ENCODE measurements at places on chromosomes 2 and 18.

GRCh38 chr2:16442971-16443370 is 222.7 kb downstream of the CYRIA start:
- no peak for DNase-seq

GRCh38 chr2:96391153-96391827 is 55.7 kb downstream of the NCAPH start:
- DNase-seq, result no peak

DNA sequence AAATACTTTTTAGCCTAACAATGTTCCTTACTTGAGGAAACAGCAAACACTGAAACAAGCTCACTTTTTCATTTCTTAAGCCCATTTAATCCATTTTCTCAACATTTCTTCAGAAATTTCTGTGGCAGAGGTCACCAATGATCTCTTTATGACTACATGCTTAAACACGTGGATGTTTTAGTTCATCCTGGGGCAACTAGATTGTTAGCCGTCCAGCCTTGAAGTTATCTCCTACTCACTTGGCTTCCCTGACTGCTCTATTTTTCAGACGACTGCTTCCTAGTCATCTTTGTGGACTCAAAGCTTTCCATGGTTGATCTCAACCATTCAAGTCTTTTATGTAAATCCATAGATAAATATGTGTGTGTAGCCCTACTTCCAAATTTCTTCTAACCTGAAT is 24.1 kb downstream of the CD302 start:
- no peak for DNase-seq

GRCh38 chr2:235493402-235493774 is 455 bp upstream of the AGAP1 start:
- no peak for DNase-seq

DNA sequence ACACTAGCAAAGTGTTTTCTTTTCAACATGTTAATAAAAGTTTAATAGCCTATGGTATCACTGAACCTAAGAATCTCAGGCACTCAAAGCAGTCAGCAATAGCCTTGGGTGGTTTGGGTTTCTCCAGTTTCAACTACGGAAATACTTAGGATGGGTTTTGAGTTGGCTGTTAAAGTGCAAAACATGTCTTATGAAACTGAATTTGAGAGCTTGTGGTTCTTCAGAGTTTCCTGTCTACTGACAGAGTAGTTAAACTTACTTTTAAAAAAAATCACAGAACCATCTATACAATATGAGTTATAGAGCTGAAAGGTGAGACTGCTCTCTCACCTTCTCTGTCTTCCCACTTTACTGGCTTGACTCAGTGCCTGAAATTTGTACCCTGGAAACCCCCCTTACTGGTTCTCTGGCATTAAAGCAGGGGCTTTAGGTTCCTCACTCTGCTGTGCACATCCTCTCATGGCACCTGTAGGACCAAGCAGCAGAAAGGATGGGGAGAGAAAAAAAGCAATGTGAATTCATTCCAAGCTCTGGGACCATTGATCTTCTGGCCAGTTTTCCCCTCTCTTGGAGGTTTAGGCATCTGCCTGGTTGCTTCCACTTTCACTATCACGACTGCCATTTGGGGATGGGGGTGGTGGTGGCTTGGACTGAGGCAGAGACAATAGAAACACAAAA is 18.1 kb downstream of the CCDC141 start:
- peak; percentile 80 for DNase-seq

DNA sequence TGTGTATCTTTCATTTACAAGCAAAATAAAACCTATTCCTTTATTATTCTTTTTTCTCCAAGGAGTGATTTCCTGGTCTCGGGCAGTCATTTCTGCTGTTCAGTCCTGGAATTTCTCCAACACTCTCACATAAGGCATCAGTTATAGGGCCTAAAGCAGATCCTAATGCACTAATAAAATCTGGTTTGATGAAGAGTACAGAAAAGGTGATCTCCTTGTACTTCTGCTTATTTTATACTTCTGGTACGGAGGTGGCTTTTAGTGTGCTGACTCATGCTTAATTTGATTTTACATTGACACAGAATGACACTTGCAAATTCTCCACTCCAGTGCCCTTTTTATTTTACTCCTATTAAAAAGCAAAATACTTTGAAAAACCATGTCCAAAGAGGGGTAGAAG is 157.4 kb downstream of the DOK6 start:
- DNase-seq, result no peak

- no peak for DNase-seq
These were observed 8.9 kb downstream of the COX5B start for GRCh38 chr2:97654791-97655190.

DNA sequence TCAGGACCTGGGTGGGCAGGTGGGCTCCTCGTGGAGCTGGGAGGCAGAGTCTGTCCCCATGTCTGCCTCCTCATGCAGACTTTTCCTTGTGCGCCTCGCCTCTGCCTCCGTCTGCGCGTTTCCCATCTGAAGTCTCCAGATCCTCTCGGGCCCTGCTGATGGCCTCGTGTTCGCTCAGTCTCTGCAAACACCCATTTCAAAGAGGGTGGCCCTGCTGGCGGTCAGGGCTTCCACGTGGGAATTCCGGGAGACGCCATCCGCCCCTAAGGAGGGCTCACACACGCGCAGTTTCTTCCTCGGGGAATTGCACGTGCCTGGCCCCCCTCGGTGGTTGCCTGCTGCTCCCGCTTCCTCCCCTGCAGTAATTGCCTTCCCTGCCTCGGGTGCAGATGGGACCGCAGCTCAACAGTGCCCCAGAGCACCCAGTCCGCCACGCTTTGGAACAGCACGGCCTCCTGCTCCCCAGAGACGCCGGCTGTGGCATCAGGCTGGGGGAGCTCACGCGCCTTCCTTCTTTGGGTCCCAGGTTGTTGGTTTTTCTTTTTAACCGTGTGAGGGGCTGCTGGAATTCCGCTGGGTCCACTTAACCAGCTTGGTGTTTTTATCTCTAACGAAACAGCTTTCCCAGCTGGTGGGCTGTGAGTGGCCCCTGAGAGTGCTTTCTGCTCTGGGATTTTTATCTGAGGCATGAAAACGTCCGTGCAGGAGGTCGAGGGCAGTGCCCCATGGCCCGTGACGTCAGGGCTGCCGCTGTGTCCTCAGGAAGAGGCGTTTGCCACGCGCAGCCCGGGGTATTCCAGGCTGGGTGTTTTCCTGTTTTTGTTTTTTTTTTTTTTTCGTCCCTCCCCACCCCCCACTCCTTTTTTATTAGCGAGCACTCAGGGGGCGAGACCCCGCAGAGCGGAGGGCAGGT is 16.1 kb downstream of the NFATC1 start:
- no peak for DNase-seq

DNA sequence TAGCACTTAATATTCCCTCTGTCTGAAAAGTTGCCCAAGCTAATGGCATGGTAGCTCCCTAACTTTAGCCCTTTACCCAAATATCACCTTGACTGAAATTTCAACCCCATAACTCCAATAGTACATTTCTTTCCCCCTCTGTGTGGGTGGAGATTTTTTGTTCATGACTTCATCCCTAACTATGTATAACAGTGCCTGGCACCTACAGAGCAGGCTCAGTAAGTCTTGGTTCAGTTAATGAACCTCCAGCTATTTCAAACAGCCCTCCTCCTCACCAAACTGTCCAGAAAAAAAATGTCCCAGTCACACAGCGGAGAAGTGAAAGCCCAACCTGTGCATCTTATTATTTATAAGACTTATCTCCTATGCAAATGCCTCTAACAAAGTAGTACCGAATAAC is 18.6 kb downstream of the BUB1 start:
- peak; percentile 46 for DNase-seq

DNA sequence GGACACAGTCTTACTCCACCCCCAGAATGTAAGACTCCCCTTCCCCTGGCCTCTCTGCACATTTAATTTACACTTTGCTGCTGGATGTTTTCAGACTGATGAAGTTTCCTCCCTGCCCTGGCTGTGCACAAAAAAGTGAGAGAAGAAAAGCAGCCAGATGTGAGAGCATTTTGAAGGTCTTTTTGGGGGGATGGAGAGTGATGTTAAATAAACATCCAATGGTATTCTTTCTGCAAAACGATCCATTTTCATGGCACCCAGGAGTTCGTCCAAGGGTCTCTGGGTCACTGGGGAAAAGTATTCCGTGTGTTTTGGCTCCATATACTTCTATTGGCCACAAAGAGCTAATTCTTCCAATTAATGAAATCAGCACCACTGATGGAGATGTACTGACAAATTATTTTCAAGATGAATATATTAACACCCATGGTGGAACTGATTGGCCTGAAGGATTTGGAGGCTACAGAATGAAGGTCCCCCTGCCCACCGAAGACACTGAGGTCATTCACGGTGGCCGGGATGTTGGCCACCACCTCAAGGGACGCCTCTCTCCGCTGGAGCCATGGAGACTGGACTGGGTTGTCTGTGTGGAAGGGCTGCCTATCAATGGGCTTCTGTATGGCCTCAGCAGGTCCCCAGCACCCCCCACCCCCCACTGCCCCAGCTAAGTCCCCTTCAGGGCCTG is 107.6 kb upstream of the PKDCC start:
- DNase-seq, result no peak

DNA sequence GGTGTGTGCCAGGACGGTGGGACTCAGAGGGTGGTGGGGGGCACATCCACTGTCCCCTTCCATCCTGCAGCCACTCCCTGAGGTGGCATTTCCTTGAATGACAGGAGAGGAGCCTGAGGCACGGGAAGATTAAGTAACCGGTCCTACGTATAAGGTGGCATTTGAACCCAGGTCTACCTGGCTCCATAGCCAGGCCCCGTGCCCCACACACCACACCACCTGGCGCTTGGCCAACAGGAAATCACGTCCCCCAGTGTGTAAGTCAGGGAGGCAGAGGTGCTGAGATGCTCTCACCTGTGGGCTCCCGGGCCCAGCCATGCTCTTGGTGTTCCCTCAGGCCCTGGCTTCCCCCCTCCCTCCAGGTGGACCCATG is 53.7 kb downstream of the HPCAL1 start:
- no peak for DNase-seq

GRCh38 chr2:152557273-152557888 is 159.9 kb downstream of the PRPF40A start:
- no peak for DNase-seq

- no peak for DNase-seq
These were observed 14.2 kb upstream of the CLASP1 start for GRCh38 chr2:121663434-121663833.

- DNase-seq, result no peak
These were observed 217.6 kb downstream of the ATAD2B start for GRCh38 chr2:23709311-23709710.

GRCh38 chr2:15107137-15107536 is 454.0 kb downstream of the NBAS start:
- peak; percentile 33 for DNase-seq

DNA sequence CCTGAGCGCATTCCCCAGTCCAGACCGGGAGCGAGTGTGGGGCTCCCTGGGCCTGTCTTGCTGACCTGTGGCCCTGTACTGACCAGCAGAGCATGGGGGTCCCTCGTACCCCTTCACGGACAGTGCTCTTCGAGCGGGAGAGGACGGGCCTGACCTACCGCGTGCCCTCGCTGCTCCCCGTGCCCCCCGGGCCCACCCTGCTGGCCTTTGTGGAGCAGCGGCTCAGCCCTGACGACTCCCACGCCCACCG is 5.3 kb downstream of the NEU4 start:
- DNase-seq, result no peak

DNA sequence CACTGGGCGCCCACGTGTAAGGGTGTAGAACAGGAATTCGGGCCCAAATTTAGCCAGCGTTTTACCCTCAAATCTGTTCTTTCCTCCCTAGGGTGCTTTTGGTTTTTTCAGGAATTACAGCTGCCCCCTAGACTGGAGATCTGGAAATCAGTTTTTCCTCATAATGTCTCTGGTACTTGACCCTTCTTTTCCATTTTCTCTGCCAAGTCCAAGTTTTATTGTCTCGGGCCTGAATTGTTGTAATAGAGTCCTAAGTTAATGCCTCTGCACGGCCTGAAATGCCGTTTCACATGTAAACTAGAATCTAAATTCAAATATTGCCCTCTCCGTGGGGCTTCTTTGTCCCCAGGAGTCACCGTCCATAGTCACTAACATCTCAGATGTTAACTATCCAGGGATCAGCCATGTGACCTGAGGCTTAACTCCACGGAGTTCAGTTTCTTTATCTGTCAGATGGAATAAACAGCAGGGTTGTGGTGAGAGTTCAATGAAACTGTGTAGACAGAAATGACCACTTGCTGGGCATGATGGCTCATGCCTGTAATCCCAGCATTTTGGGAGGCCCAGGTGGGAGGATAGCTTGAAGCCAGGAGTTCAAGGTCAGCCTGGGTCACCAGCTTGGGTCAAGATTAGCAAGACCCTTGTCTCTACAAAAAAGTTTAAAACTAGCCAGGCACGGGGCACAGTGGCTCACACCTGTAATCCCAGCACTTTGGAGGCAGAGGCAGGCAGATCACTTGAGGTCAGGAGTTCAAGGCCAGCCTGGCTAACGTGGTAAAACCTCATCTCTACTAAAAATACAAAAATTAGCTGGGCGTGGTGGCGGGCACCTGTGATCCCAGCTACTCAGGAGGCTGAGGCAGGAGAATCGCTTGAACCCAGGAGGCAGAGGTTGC is 12.7 kb upstream of the CABLES1 start:
- no peak for DNase-seq

DNA sequence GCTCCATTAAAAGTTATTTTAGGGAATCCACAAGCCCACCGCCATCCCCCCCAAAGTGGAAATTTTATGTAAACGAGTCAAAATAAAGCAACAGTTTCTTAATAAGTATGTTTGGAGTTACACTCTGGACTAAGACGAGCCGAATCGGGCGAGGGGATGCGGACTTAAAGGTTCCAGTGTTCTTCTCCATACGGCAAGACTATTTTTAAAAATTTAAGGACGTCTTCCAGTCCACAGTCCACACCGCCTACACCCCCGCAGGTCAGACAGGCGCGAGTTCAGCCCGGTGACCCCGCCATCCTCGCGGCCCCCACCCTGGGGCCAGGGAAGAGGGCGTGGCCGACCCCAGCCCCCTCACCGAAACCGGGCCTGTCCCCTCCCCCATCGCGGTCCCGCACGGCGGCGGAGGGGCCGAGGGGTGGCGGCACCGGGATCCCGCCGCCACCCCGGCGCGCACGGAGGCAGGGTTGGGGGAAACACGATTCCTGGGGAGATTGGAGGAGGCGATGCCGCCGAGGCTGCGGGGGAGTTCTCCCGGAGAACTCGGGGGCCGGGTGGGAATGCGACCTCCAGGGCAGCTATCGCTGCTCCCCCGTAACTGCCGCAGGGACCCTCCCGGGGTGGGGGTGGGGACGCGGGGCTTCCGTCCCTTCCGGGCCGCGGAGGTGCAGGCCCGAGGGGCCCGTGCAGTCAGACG is 24.5 kb upstream of the SMAD7 start:
- no peak for DNase-seq

- DNase-seq, result no peak
These were observed 85.6 kb downstream of the DDX1 start for GRCh38 chr2:15677141-15677843.
